Activated CD4-positive, alpha-beta T cell treated with anti-CD3 and anti-CD28 coated beads, Interleukin-2, Interleukin-6, amounts not matched to agents 100 ng/mL and 50 ng/mL, durations not matched to agents 16 hours and 8 hours (primary cell): ENCODE measurements at places on chromosomes 5 and 9.

DNA sequence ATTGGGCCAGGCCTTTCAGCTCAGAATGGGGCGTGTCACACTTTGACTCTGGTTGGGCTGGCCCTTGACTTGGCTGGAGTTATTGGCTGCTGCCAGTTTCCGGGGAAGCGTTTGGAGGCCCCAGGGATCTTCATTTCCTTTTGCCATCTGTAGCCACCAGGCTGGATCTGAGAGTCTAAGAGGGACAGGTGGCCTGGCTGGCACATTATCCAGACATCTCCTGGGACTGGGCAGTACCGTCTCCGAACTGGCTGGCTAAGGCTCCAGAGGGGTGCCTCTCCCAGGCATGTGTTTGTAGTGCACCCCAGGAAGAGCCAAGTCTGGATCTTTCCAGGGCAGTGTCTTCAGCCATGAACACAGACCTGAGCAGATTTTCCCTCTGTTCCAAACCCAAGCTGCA lies 9.7 kb upstream of the JADE2 start:
- no peak for DNase-seq

DNA sequence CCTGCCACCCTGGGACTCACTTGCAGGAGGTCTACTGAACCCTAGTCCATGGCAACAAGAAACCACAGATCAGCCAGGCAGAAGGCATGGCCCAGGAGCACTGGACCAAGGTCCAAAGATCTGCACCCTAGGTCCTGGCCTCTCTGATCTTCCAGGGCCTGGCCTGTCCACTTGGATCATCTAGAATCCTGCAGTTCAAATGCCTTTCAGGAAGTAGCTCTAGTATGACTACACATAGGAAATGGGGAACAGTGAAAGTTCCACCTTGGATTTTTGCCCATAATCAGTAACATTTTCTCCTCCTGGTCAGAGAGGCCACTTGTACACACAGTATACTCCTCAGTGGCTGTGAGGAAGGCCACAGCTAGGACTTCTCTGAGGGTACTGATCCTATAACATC lies 11.5 kb downstream of the ANXA6 start:
- DNase-seq, result no peak

DNA sequence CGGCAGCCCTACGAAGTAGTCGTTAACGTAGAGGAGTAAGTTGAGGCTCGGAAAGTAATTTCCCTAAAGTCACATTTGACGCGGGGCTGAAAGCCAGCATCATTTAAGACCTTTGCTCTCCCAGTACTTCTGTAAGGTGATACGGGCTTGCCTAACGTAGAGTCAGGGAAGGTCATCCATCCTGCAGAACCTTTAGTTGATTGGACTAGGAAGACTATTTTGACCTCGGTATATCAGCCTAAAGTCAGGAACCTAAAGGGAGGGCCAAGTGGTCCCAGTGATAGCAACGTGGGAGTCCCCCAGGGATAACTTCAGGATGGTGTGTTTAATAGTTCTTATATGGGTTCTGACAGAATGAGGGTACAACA lies 657 bp downstream of the NUP214 start:
- no peak for DNase-seq

DNA sequence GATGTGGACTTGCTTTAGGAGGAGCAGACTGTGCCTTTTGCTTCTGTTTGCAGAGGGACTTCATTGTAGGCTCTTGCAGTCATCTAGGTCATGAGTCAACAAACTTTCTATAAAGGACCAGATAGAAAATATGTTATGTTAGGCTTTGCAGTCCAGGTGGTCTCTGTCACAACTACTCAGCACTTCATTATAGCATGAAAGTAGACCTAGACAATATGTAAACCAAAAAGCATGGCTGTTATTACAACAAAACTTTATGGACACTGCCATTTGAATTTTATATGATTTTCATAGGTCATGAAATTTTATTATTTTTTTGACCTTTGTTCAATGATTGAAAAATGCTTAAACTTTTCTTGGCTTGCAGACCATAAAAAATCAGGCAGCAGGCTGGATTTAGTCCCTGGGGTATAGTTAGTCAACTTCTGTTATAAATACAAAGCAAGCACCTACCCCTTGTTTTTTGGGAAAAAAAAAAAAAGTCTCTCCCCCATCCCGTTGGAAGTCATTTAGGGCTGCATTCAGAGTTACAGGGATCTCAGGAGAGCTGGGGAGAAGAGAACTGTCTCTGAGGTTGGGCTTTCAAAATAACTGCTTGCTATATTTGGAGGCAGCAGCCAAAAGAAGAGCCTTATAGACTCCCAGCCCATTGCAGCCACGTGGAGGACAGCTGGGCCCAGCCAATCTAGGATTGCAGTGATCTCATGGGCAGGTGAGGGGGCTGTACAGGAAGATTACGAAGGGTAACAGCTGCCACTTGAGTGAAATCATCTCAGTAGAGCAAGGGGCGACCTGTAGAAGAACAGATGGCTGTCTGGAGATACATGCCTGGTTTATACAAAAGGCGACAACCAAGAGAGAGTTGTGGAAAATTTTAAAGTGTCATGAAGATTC lies 136.6 kb upstream of the TNC start:
- DNase-seq, result no peak

- no peak for DNase-seq
These were observed 855.5 kb upstream of the DMAC1 start for GRCh38 chr9:8655071-8655470.
